AG08395 (cell line): ENCODE measurements at places on chromosomes 12 and 14.

- DNase-seq: no peak
Measured at GRCh38 chr12:89544022-89544421, 18.2 kb upstream of the POC1B start.

DNA sequence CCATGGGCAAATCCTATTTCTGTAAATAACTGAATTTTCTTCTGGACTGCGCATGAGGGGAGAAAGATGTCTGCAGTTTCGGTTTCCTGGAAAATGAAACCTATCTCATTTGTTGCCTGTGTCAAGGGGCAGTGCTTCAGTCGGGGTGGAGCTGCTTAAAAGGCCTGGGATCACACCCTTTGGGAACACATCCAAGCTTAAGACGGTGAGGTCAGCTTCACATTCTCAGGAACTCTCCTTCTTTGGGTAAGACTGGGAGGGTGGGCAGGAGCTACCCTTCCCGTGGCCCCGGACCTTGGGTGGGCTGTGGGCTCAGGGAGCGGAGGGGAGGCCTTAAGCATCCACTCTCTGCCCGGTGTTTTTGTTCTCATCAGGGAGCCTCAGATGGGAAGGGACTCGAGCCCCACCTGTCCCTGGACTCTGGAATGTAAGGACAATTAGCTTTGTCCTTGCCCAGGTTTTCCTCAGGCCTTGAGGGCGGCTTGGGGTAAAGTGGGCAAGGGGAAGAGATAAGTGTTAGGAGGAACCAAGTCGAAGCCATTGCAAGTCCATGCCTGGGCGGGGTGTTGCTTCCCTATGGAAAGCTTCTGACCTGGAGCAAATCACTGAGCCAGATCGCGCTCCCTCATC, at the start of gene IFI27:
Gene IFI27 (plus strand): TSS at position 185 of the 630 bp plus-strand sequence.
- DNase-seq: peak; percentile 77

DNA sequence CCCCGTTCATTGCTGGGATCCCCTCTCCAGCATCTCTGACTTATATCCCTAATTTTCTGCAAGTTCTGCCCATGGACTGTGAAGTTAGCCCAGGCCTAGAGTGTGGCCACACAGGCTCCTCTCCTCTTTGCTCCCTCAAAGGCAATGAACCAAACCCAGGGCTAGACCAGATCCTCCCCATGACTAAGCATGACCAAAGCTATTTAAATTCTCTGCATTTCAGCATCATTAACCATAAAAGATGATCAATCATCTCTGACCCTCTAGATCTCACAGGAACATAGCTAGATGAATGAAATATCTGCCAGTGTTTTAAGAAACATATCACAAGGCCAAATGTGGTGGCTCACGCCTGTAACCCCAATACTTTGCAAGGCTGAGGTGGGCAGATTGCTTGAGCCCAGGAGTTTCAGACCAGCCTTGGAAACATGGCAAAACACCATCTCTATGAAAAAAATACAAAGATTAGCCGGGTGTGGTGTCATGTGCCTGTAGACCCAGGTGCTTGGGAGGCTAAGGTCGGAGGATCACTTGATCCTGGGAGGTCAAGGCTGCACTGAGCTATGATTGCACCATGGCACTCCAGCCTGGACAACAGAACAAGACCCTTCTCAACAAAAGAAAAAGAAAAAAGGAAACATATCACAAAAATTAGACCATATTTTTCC, 2.2 kb upstream of the KRT3 start:
- peak; percentile 79 for DNase-seq

- DNase-seq: no peak
Measured at GRCh38 chr14:63457498-63457897, 85.7 kb downstream of the PPP2R5E start.

DNA sequence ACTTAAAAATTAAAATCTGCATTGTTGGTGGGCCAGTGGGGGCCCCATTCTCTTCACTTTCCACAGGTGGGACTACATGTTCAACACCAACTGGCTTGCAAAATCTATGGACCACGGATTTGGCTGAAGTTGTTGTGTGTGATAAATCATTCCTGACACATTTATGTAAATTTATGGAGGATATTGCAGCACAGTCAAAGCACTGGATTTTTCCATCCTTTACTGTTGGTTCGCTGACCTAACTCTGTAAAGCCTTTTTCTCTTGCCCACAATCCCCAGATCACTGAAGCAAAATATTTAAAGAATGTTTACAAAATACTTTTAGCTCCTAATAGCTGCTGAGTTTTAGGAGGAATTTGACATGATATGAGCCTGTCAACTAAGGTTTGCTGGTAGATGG, 219.7 kb upstream of the PRICKLE1 start:
- DNase-seq: peak; percentile 37

DNA sequence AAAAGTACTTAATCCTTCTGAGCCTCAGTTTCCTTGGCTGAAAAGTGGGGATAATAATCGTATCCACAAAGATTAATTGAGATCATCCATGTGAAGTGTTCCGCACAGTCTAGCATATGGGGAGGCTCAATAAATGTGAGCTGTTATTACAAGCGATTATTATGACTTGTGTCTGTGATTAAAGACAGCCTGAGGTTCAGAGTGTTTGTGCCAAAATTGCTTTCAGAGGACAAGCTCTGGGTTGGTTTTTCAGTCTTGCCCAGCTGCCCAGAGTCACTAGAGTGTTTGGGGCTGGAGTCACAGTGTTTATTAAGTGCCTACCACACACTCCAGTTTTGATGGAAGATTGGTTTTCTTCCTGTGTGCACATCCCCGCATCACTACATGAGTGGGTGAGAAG, 53.5 kb downstream of the NTF3 start:
- DNase-seq: no peak

GRCh38 chr14:32319368-32320049, 9.6 kb upstream of the AKAP6 start:
- no peak for DNase-seq

GRCh38 chr14:105841022-105842009, 314.9 kb downstream of the TMEM121 start:
- DNase-seq: no peak

DNA sequence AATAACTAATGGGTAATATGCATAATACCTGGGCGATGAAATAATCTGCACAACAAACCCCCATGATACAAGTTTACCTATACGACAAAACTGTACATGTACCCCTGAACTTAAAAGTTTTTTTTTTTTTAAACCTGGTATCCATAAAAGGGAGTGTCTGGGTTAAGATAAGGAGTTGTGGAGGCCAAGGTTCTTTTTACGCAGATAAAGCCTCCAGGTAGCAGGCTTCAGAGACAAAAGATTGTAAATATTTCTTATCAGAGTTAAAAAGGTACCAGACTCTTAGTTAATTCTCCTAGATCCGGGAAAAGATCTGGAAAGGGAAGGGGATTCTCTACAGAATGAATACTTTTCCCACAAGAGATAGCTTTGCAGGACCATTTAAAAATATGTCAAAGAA, 259.4 kb upstream of the SSTR1 start:
- DNase-seq: no peak

- no peak for DNase-seq
Measured at GRCh38 chr14:43132441-43132840, 1374.6 kb downstream of the FSCB start.

DNA sequence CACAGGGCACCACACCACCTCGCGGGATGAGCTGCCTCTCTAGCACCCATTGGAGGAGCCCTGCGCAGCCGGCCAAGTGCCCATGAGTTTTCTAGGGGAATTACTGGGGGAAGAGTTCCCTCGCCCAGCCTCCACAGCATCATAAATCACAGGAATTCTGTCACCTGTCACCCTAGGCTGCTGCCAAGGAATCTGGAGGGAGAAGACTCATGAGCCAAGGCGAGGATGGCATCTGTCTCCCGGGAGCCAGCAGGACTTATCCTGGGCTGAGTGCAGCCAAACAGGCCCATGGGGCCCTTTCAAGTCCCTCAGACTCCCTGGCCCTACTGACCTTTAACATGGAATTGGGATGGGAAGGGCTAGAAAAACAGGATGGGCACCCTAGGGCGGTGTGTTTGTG, 7.8 kb upstream of the OTUB2 start:
- DNase-seq: no peak

DNA sequence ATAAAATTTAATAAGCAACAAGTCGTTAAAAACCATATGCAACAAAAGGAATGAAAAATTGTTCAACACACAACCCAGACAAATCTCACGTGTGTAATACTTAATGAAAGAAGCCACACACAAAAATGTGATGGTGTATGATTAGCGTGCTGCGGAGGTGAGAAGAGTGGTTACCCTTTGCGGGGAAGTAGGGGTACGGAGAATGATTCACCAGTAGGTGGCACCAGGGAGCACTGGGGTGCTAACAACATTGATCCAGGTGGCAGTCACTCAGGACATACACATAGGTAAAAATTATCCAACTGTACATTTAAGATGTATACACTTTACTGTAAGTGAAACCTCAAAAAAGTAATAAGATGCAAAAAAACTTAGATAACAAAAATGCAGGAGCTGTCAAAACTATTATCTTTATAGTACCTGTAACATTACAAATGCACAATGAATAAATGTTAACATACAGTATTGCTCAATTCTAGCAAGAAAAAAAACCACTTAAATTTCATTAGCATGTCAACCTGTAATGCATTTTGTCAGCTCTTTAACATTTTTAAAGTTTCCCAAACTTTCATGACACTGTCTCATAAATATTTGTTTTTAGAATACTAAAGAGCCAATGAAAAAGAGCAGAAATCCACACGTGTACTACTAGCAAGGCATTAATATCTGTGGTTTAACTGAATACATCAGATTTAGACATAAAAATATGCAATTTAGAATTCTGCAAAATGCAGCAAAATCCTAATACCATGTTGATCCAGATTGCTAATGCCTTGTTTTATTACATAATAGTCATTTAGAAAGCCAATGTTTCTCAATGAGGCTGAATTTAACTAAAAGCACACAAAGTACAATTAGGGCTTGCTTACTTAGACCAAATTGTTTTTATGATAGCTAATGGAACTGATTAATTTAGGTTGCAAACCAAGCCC, 46.7 kb downstream of the TMCC3 start:
- DNase-seq: peak; percentile 12

DNA sequence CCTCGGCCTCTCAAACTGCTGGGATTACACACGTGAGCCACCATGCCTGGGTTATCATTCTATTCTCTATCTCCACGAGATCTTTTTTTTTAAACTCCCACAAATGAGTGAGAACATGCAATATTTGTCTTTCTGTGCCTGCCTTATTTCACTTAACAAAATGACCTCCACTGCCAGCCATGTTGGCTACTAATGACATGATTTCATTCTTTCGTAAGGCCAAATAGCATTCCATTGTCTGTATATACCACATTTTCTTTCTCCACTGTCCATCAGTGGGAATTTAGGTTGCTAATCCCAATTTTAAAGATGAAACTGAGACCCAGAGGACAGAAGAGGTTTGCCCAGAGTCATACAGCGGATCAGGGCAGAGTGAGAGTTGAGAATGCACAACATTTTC, 10.9 kb upstream of the TRPV4 start:
- DNase-seq: no peak

GRCh38 chr12:18496156-18496555, 234.8 kb downstream of the PIK3C2G start:
- no peak for DNase-seq

DNA sequence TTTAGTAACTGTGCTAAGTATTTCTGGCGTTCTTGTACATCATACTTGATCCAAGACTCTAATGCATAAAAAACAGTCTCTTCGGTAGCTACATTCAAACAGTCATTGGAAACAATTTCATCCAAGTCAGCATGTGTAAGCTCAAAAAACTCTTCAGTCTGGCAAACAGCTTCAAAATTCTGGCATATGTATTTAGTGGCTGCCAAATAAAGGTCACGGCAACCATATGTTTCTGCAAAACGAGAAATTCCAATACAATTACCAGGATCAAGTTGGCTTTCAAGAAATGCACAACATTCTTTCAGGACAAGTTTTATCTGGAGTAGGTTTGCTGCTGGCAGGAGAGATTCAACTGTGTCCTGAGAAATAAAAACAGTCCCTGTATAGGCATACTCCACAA, 16.5 kb downstream of the KLHL28 start:
- peak; percentile 83 for DNase-seq
